Transverse colon (tissue), 4 donors: ENCODE measurements at places on chromosomes 11 and 22. TPM values are rescaled to one million over a fixed set of nuclear protein-coding genes. Genes with fewer than 3 reads are reported as not detected.

The TANGO2 gene
- total RNA-seq, result 101 TPM

The CARD18 gene
- not detected for total RNA-seq

The CECR2 gene
- total RNA-seq, result 0.64 TPM

DNA sequence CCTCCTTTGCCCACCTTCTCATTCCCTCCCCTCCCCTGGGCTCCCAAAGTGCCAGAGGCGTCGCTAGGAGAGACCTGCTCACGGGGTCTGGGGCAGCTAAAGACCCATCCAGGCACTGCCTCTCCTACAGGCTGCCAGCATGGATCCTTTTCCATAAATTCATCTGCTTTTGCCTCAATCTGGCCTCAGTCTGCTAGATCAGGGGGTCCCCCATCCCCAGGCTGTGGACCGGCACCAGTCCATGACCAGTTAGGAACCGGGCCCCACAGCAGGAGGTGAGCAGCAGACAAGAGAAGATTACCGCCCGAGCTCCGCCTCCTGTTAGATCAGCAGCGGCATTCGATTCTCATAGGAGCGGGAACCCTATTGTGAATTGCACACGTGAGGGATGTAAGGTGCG, 12.3 kb downstream of the LTO1 start:
- no peak for DNase-seq

DNA sequence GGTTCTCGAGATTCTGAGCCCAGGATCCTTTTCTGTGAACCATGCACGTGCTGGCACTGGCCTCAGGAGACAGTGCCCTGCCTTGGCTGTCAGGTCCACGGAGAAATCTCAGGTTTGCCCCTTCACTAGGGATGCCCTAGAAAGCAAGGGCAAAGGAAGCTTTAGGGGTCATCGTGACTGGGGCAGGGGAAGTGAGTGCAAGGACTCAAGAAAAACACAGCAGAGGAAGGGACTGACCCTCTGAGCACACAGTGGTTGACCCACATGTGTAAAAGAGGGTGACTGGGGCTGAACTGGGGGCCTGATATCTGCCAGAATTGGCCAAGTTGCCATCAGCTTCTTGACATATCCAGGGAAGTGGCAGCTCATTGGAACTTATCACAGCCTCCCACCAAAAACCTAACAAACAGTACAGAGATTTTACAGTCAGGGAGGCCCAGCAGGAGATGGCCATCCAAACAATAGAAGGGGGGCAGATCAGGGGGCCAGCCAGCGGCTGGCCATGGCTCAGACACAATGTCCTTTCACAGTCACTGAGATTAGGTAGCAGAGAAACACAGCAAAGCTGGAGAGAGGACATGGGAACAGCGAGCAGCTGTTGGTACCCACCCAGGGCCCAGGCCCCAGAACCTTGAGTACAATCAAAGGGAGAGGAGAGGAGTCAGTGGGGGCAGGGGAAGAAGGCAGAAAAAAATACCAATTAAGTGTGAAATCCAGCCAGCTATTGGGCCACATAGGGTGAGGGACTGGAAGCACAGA, 4.4 kb downstream of the TMEM121B start:
- DNase-seq, result no peak

GRCh38 chr22:17483688-17484372, 79.5 kb upstream of the SLC25A18 start:
- no peak for DNase-seq

DNA sequence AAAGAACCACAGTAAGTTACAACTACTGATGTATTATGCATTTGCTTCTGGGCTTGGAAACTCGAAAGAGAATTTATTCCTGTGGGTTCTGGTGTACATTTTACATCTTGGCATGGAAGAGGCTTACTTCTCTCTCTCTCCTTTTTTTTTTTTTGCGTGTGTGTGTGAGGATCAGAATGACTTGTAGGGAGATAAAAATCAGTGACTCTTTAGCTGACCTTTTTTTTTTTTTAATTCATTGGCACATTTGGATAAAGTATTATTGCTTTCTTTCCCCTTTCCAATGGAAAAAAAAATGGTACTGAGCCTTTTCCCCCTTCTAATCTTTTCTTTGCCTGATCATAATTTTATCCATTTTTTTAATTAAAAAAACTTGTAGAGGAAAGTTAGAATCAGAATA, 43.5 kb downstream of the EXT2 start:
- DNase-seq, result no peak

DNA sequence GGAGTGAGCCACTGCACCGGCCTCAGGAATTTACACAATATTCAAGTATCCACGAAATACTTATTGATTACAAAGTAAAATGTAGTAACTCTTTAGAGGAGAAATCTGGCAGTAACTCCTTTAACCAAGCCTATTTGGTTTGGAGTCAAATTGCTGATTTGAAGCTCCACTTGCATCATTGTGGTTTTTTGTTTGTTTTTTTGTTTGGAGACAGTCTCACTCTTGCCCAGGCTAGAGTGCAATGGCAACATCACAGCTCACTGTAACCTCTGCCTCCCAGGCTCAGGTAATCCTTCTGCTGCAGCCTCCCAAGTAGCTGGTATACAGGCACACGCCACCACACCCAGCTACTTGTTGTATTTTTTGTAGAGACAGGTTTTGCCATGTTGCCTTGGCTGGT, 6.4 kb upstream of the QSER1 start:
- no peak for DNase-seq

GRCh38 chr11:58742140-58742539, 10.4 kb upstream of the GLYAT start:
- DNase-seq, result no peak

DNA sequence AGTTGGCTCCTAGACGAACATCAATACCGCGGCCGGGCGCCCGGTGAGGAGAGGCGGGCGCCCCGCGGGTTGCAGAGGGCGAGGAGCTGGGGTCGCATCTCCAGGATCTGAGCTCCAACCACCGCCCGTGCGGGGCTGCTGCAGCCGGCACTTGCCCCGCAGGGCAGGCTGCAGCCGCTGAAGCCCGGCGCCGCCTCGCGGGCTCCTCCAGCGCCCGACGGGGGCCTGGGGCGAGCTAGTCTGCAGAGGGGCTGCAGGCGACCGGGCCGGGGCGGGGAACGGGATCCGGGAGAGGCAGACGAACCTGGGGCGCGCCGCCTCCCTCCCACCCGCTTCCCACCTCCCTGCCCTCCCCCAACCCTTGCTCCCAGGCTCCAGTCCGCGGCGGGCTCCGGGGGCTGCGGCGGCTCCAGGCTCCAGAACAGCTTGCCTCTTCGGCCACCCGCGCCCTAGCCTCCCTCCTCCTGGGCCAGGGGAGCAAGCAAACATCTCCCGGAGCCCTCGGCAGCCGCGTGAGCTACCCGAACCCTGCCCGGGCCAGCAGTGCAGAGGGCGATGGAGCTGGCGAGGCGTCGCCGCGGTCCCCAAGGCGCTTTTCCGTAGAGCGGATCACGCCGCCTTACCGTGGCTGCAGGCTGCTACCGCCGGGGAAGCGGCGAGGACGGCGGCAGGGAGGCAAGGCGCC, 802 bp downstream of the TENM4 start:
- DNase-seq, result no peak

DNA sequence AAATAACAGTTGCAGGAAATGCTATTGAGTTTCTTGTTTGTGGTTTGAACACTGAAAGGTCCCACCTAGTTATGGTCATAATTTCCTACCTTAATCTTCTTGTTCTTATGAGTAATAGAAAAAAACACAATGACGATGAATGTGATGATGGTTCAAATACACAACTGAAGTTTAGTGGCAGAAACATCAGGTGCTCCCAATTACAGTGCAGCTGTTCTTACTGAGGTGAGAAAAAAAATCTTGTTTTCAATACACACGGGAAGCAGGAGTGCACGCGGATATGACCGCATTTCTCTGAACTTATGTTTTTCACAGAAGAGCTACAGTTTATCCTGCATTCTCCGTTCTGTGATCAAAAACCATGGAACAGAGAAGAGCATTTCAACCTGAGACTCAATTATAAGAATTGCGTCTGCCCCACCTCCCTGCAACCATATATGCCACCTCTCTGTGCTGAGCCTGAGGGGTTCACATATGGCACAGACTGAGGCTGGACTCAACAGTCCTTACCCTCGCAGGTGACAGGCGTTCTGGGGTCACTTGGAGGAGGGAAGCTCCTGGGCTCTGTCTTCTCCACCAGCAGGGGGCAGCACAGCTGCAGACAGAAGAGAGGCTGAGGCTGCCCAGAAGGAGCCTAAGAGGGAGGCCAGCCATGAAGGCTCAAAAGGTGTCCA, 99.7 kb upstream of the IGLL5 start:
- DNase-seq, result peak; percentile 69

- DNase-seq, result no peak
Observed at GRCh38 chr11:110465231-110465630, 35.5 kb downstream of the FDX1 start.

- DNase-seq, result no peak
Observed at GRCh38 chr22:29639096-29639495, 35.7 kb downstream of the NF2 start.

GRCh38 chr22:20031732-20032406, 11.0 kb downstream of the TANGO2 start:
- peak; percentile 61 for DNase-seq

GRCh38 chr22:43855431-43855830, 6.9 kb downstream of the SULT4A1 start:
- DNase-seq, result no peak
